ENCODE measurements at places on chromosomes 3 and 15. TPM values are rescaled to one million over a fixed set of nuclear protein-coding genes. Genes with fewer than 3 reads are reported as not detected.

The CASR gene
- total RNA-seq, result not detected

DNA sequence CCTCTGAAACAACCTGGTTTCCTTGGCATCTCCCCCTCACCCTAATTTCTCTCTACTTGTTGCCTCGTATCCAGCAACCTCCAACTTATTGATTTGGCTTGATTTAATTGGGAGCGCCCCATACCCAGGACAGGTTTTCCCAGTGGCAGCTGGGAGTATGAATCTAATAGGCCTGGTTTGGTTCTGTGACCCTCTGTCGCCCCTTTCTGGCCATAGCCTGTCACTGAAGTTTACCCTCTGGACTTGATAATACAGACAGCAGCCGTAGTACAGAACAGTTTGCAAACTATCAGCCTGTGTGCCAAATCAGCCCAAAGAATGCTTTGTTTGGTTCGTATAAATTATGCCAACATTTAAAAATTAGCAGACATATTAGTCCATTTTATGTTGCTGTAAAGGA is 525.1 kb upstream of the GOLIM4 start:
- DNase-seq, result no peak

The CCDC13 gene
- total RNA-seq, result 0.49 TPM

The KBTBD13 gene
- total RNA-seq, result not detected

DNA sequence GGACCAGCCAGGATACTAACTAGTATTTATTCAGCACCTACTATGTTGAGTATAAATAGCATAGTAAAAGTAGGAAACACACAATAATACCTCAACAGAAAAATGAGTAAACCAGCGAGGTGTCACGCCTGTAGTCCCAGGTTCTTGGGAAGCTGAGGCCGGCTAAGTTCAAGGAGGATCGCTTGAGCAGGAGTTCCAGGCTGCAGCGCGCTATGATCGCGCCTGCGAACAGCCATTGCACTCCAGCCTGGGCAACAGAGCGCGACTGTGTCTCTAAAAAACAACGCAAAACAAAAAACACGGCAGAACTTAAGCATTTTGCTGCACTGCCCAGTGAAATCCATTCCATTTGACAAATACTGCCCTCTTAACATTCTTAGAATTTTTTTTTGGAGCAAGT is 1.3 kb upstream of the DENND6A start:
- no peak for DNase-seq

GRCh38 chr3:165803471-165803870 is 33.8 kb downstream of the BCHE start:
- no peak for DNase-seq

The EMC7 gene
- 63.0 TPM for total RNA-seq

GRCh38 chr15:69554279-69554961 is 101.8 kb downstream of the RPLP1 start:
- no peak for DNase-seq

GRCh38 chr3:28634019-28634418 is 285.4 kb upstream of the AZI2 start:
- DNase-seq, result no peak

The WDR93 gene
- total RNA-seq, result not detected

The CERS3 gene
- 0.24 TPM for total RNA-seq

The IGSF11 gene
- total RNA-seq, result not detected

DNA sequence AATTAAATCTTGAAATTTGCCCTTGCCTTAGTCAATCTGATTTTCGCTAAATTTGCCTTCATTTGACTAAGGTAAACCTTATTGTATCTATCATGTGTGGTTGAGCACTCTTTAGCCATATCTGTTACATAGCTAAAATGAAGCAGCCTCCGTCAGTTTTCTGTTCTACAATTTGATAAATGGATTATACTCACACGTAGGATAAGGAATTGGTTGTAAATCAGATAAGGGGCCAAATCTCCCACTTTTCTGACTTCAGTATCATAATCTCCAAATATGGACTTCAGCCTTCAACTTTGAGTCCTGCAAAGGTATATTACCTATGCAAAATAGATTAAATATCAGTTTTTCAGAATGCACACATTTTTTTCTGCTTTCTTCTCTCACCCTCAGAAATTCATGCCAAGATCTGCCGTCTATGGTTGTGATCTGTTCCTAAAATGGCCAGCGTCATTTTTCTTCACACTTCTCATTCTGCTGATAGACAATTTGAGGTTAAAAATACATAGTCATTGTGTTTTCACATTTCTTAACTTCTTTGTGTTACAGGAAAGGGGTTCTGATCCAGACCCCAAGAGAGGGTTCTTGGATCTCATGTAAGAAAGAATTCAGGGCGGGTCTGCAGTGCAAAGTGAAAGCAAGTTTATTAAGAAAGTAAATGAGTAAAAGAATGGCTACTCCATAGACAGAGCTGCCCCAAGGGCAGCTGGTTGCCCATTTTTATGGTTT is 36.9 kb downstream of the RAB8B start:
- DNase-seq, result no peak

GRCh38 chr3:76044601-76045600 is 259.6 kb upstream of the ZNF717 start:
- no peak for DNase-seq

The TTLL13 gene
- total RNA-seq, result 0.54 TPM

DNA sequence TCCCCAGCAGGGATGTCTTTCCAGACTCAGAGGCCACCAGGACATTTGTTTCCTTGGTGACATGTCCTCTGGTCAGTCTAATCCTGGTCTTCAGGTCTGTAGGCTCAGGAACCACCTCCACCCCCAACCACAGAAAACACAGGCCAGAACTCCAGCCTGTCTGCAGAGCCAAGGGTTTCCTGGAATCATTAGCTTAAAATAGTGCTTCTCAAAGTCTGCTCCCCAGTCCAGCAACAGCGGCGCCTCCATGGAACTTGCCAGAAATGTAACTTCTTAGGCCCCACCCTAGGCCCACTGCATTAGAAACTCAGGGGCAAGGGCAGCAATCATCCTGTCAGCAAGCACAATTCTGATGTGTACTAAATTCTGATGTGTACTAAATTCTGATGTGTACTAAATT is 20.0 kb downstream of the SLC28A1 start:
- no peak for DNase-seq

- DNase-seq, result no peak
These were observed 23.7 kb downstream of the ALPK3 start for GRCh38 chr15:84840741-84841429.

The DNASE1L3 gene
- total RNA-seq, result not detected

DNA sequence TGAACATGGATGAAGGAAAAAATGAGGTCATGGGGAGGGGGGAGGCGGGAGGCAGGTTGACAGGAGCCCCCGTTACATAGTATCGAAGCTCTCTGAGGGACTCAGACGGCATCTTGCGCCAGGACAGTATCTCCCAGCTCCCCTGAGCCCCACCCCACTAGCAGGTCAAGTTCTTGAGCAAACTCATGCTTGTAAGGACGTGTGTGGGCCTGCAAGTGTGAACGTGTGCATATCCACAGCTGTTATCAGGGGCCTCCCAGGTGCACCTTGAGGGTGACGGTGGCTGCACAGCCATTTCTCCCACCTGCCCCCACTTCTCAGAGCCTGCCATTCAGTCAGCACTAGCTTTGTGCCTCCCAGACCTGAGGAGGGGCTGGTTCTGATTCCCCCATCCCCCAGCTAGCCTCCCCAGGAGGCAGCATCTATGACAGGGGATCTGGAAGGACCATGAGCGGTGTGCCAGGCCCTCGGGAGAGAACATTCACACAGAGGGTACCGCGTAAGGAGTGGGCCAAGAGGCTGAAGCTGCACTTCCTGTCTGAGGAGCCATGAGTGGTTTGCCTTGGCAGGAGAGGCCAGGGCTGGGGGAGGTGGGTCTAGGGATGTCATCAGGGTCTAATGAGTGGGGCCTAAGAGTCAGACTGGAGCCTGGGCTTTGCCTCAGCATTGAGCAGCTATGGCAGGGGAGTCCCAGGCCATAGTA is 2.9 kb downstream of the SEMA3F start:
- no peak for DNase-seq

DNA sequence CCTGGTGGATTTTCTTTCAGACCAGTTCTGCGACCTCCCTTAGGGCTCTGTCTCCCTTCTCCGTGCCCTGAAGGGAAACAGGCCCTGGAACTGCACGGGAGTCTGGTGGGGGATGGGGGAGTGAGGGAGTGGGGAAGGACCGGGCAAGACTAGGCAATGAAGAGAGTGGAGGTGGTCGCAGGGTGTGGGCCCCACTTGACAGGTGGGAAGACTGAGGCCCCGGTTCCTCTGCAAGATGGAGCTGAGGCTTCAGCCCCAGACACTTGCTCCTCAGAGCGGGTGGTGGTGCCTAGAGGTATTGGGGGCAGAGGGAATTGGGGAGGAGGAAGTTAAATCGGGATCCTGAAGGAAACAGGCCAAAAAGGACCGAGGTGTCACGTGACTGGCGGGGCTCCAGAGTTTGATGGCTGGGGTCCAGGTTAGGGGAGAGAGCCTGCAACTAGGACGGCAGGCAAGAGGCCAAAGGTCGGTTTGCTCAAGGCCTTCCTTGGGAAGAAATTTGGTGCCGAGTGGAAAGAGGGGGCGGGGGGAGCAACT is 597 bp upstream of the CAMK1 start:
- DNase-seq, result no peak

DNA sequence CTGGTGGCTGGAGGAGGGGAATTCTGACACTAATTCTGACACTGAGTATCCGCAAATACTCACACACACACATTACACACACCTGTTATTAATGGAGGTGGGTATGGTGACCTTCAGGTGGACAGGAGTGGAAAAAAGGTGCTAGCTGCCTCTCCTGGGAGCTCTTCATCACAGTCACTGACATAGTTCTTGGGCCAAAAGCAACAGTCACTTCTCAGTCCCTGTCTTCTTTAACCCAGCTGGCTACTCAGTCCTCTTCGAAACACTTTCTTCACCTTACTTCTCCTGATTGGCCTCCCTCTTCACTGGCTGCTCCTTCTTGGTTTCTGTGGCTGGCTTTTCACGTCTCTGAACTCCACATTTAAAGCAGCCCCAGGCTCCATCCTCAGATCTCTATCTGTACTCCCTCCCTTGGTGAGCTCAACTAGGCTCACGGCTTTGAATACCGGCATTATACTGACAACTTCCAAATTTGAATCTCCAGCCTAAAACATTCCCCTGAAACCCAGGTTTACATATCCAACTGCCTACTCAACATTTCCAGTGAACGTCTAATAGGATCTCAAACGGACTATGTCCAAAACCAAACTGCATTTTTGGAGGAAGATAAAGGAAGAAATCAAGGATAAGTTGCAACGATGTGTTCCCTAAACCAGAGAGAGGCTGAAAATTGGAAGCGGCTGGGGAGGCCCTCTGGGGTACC is 53.2 kb upstream of the HEG1 start:
- DNase-seq, result no peak

DNA sequence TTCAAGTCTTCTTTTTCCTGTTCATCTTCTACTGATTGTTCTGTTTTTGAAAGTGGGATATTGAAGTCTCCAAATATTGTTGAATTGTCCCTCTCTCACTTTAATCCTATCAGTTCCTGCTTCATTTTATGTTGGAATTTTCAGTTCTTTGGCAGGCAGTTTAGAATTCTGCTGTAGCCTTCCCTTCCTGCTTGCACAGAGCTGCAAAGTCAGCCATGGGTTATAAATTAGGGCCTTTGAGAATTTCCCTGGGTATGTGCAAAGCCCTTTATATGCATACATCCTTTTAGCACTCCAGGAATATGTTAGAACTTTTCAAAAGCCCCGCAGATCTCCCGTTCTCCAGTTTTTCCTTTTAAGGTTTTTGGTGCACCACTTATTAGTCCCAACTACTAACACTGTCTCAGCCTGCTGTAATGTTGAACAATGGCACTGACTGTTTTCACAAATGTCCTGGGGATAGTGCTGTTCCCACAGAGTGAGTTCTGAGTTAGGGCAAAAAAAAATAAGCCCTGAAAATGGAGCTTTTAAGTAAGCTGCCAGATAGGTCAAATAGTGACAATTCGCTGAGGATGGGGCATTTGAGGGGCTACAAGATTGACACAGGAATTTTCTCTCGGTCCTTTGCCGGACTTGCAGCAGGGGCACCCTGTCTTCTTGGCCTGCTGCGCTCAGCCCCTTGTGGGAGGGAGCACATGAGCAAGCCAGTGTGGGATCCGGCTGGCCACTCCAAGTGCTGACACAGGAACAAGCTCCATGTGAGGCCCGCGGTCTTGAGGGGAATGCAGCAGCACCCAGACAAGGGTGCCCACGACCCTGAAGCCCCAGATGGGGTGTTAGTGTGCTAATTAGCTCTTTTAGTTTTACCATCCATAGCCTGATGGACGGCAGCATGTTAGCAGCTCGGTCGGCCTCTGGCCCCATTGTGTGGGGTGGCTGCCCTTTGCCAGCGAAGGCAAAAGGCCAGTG is 96.0 kb downstream of the VPS8 start:
- DNase-seq, result no peak

DNA sequence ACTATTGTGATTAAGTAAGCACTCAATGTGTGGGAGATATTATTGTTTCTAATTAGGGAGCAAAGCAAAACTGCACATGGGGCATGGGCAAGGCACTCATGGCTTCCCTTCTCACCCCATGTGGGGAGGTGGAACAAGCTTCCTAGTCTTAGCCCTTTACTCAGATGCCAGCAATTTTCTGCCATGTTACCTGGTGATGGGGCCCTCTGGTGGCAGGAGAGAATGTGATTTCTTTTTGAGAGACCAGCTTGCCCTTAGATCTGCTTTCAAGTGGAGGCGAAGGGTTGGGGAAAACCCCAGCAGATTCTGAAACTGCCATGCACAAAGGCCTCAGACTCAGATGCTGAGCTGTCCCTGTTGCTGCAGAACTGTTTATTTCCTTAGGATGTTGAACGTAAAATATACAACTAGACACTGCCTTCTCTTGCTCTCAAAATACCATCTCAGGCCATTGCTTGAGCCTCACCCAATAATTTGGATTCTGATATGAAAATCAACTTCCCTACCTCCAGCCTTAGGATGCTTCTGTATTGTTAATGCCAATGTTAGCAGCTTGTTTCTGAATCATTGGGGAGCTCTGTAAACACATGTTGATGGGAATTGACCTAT is 130.2 kb upstream of the TPRG1 start:
- peak; percentile 79 for DNase-seq

DNA sequence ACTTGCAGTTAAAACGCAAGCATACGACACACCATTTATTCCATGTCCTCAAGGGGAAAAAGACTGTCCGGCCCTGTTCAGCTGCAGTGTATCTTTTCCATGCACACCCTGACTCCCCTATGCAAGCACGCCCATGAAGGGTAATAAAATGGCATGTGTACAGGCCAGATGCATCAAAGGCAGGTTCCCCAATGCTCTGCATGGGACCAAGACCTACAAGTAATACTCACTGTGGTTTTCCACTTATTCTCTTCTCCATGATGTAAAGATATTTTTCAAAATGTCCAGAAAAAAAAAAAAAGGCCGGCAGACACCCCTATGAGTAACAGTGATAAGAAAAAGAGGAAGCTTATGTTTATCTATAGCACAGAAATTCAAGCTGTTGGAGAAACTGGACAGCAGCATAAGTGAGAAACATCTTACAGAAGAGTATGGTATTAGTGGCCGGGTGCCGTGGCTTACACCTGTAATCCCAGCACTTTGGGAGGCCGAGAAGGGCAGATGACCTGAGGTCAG is 70.8 kb downstream of the MCF2L2 start:
- no peak for DNase-seq

The MYL3 gene
- not detected for total RNA-seq

The IL16 gene
- total RNA-seq, result 106 TPM

The ALPK3 gene
- 0.04 TPM for total RNA-seq

- DNase-seq, result no peak
These were observed 229.2 kb upstream of the ST8SIA2 start for GRCh38 chr15:92164327-92165000.

The PLOD2 gene
- 1.2 TPM for total RNA-seq
